ENCODE measurements at places on chromosomes 1 and 21.
A peak's percentile ranks its signal among the peaks of the same experiment; 100 is the strongest.

- DNase-seq: no peak
These were observed 116.8 kb upstream of the TMPRSS2 start for GRCh38 chr21:41624674-41625310.

- no peak for DNase-seq
These were observed 34.9 kb downstream of the PLXNA2 start for GRCh38 chr1:208209286-208209685.

GRCh38 chr1:187078916-187079315, 250.2 kb downstream of the PLA2G4A start:
- DNase-seq: no peak

- DNase-seq: no peak
These were observed 23.5 kb downstream of the MIA3 start for GRCh38 chr1:222641269-222641948.

GRCh38 chr1:215377746-215378145, 189.4 kb upstream of the KCTD3 start:
- no peak for DNase-seq

- DNase-seq: peak; percentile 77
These were observed 12.1 kb downstream of the EPHA10 start for GRCh38 chr1:37752583-37753471.

DNA sequence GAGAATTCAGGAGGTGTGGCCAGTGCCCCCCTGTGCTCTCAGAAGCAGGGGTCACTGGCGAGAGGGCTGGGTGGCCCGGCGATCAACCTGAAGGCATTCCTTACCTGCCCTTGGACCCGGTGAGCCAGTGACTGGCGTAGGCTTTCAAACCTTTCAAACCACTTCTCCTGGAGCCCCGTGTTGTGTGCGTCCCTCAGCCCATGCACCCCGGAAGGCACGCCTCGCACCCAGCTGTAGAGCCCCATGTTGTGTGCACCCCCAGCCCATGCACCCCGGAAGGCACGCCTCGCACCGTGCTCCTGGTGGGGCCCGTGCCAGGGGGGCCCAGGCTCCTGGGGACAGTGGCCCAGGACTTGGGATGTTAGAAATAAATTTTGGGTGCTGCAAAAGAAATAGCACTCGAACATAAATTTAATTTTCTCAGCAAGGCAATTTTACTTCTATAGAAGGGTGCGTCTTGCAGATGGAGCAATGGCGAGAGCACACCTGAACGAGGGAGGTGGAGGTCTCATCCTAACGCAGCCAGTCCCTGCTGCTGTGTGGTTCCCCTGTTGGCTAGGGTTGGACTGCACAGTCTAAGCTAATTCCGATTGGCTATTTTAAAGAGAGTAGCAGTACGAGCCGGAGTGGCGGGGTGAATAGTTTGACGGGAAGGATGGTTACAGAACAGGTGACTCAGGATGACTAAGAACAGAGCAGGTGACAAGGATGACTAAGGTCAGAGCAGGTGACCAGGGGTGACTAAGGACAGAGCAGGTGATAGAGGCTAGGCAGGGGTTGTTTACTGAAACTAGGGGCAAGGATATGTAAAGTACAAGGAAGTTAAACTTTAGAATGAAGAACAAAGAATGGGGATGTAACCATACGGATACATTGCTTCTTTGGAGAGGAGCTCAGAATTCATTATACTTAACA, 47.4 kb downstream of the PRKCZ start:
- DNase-seq: no peak

- no peak for DNase-seq
These were observed 77.7 kb downstream of the ST6GALNAC5 start for GRCh38 chr1:76944942-76945341.

DNA sequence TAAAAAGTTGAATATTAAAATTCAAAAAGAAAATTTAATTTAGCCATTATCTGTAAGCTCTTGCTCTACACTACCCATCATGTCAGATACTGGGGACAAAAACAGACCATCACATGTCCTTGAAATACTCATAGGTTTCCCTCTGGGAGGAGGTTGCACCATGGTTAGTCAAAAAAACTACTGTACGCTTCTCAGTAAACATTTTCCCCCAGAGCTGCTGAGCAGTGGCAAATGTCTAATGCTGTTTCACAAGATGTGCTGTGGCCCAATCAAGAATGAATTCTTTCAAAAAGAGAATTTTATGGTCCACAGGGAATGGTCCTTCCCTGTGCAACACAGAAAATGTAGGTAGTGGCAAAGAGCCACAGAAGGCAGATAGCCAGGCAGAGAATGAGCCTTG, 6.1 kb downstream of the SLC25A24 start:
- no peak for DNase-seq

GRCh38 chr1:244180256-244180655, 129.2 kb downstream of the ZBTB18 start:
- no peak for DNase-seq

GRCh38 chr1:207813512-207813881, 61.6 kb downstream of the CD46 start:
- no peak for DNase-seq

GRCh38 chr1:115596080-115596780, 45.5 kb upstream of the VANGL1 start:
- no peak for DNase-seq

GRCh38 chr1:16442941-16443340, 2.4 kb downstream of the NECAP2 start:
- no peak for DNase-seq

DNA sequence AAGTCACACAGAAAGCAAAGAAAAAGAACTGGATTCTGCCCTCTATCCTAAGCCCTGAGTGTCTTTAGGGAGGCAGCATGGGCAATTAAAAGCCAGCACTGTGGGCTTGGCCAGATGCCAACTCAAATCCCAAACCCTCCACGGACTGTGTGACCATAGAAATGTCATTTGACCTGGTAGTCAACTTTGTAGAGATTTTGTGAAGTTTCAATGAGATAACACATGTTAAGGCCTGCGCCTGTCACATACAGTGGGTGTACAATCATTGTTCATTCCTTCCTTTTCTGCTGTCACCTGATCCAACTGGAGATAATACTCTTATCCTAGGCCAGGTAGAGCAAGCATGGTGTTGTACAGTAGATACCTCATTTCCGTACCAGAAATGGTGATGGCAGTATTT, 54.2 kb downstream of the TMEM53 start:
- DNase-seq: no peak

GRCh38 chr21:42153746-42154145, 65.2 kb upstream of the ABCG1 start:
- no peak for DNase-seq

DNA sequence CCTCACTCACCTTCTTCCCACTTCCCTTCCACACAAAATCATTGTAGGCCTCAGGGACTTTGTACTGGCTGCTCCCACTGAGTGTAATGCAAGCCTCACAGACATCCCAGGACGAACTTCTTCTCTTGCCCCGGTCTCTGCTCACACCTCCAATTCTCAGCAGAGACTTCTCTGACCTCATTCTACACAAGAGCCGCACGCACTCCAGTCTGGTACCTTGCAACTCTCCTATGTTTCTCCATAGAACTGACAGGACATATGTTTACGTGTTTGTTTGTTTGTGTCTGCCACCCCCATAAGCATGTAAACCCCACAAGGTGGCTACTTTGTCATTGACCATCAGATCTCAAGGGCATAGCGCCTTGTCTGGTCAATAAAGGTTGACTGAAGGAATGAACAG, 350.8 kb downstream of the AJAP1 start:
- no peak for DNase-seq

DNA sequence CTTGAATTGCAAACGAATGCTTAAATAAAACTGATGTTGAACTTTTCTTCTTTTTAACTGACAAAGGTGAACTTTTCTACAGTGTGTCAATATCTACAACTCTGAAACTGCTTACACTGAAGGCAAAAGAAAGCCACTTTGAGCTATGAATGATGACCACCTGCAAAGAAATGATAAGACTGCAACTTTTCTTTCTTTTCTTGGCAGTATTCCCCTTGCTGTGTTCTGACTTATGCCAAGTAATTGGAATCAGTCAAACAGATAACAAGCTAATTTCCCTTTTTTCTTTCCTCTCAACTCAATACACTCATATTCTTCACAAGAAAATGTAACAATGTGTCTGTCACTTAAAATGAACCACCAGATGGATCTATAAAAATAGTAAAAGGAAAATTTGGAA, 588.1 kb upstream of the BRINP3 start:
- no peak for DNase-seq

DNA sequence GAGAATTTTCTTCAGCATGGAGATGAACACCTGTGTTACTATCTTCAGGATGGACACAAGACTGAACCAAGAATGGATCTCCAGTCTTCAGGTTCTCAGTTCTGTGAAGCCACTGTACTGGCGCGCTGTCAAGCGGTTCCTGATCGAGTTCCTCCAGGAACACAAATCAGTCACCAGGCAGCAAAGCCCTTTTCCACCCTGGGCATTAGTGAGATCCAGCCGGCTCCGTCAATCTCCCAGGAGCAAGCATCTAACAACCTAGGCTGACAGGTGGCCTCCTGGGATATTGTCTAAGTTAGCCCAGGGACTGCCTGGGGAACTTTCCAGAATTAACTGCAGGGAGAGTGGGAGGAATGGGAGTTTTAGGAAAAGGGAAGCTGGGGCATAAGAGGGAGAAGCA, 9.7 kb upstream of the IGFN1 start:
- DNase-seq: no peak

GRCh38 chr1:8473121-8473875, 155.4 kb downstream of the SLC45A1 start:
- DNase-seq: no peak

DNA sequence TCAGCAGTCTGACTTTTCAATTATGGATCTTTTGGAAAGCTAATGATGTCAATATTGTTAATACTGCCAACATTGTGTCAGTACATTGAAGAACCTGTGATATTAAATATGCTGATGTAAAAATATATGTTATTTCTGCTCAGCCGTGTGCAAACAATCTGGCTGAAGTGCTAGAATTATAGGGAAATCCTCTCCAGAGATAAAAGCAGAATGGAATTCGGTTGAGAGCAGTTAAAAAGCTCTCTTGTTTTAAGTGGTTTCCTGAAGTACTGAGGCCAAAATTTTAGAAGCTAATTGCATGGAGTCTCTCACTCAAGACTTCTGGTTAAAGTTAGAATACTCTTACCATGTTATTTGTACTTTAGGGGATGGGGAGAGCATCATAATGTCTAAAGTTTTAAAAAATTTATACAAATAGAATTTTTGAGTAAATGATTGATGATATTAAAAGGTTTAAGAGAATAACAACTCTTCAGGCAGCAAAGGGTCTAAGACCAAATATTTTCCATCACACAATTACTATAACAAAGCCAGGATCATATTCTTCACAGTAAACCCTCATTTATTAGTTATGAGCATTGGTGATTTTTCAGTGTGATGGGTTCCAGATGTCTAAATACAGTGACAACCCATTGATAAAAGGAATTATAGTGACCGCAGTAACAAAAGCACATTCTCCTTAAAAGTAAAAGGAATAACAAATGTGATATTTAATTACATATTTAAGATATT, 834.2 kb upstream of the CXADR start:
- DNase-seq: no peak

- no peak for DNase-seq
These were observed 29.6 kb downstream of the SLC1A7 start for GRCh38 chr1:53112861-53113260.

- DNase-seq: no peak
These were observed 39.7 kb downstream of the DNTTIP2 start for GRCh38 chr1:93839307-93839706.

DNA sequence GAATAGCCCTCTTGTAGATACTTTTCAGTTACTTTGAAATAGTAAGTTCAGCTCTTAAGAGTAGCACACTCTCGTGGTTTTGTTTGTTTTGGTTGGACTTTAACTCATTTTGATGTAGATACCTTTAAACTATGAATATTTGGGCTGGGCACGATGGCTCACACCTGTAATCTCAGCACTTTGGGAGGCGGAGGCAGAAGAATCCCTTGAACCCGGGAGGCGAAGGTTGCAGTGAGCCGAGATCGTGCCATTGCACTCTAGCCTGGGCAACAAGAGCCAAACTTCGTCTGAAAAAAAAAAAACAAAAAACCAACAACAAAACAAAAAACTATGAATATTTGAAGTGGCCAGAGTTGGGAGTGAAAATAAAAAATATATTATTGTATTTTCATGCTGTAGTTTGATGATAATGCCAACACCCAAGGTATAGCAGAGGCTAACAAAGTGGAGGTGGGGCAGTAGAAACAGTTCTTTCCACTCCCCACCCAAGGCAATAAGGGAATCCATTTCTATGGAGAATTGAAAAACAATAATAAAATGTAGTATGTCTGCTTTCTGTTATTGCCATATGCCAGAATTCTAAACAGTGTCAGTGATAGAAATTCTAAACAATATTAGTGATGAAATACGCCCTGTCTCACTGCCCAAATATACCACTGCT, 1.7 kb downstream of the ZNF326 start:
- no peak for DNase-seq

DNA sequence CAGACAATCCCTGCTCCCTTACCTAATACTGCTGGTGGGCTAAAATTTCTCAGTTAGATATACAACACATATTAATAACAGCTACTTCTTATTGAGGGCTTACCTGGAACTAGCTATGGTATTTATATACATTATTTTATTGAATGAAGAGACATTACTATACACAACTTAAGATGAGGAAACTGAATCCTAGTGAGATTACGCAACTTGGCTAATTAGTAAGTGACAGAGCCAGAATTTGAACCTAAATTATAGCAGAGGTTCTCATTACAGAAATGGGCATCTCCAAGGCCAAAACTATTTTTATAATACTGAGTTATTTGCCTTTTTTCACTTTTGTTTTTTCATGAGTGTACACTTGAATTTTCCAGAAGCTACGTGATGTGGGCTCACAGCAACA, 44.5 kb upstream of the SMYD2 start:
- DNase-seq: no peak

DNA sequence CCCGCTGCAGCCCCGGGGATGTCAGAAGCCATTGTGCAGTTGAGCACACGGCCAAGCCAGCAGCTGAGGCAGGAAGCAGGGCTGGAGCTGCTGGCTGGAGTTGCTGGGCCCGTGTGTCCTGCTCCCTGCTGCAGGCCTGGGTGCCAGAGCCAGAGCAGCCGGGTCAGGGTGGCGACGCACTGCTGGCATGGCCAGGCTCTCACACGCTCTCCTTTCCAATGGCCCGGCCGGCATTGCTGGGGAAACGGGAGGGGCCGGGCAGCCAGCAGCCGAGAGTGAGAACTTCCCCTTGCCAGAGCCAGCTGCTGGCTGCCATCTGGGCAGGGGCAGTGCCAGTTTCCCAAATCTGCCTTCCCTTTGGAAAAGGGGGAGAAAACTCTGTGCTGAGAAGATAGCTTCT, 82.4 kb upstream of the PROX1 start:
- DNase-seq: peak; percentile 15

- no peak for DNase-seq
These were observed 1110.7 kb upstream of the B3GALT2 start for GRCh38 chr1:194297094-194297493.
